Activated T-cell treated with anti-CD3 and anti-CD28 coated beads for 48 hours (primary cell): ENCODE measurements at places on chromosomes 12 and 14.
A peak's percentile ranks its signal among the peaks of the same experiment; 100 is the strongest.

DNA sequence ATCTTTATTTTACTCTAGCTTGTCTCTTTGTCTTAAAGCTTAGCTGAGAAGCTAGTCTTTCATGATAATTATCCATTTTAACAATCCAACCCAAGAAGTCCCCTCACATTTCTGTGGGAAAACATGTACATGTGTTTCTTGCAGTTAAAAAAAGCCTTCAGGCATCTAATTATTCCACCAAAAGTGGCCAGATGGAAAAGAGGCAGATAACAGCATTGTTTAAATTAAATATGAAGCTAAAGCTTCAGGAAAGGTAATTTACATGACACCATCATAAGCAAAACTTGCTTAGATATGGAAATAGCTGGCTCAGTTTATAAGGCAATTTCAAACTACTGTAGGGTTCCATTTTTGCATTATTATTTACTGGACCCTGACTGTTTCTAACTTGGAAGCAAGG, 175.4 kb downstream of the UNC79 start:
- DNase-seq: no peak

- no peak for DNase-seq
Observed at GRCh38 chr12:85089792-85090191, 53.6 kb downstream of the LRRIQ1 start.

DNA sequence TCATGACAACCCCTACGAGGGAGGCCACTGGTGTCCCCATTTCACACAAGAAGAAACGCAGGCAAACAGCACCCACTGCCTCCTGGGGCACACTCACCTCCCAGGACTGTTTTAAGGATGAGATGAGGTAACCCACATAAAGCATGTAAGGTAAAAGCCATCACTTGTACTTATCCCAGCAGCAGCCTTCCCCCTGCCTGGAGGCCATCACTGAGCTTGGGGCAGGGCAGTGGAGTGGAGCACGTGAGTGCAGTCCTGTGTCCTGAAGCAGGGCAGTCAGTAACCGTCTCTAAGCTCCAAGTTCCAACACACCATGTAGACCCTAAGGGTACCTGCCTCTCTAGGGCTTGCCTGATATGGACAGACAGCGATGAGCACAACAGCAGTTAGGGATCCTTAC, 1.7 kb downstream of the POLE start:
- DNase-seq: no peak

- no peak for DNase-seq
Observed at GRCh38 chr14:101494826-101495225, 66.5 kb upstream of the DIO3 start.

DNA sequence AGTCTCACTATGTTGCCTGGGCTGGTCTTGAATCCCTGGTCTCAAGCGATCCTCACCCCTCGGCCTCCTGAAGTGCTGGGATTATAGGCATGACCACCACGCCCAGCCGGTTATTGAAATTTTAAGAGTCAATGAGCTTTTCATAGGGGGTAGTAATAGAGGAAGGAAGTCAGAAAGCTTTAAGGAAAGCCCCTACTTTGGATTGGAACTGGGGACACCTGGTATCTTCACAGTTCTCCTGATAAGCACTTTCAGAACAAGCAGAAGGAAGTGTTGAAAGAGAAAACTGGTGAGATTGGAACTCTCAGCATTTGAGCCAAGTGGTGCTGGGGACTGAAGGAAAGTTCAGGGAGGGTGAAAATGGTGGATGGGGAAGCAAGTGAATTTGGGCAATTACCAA, 5.1 kb downstream of the SLC4A8 start:
- no peak for DNase-seq

DNA sequence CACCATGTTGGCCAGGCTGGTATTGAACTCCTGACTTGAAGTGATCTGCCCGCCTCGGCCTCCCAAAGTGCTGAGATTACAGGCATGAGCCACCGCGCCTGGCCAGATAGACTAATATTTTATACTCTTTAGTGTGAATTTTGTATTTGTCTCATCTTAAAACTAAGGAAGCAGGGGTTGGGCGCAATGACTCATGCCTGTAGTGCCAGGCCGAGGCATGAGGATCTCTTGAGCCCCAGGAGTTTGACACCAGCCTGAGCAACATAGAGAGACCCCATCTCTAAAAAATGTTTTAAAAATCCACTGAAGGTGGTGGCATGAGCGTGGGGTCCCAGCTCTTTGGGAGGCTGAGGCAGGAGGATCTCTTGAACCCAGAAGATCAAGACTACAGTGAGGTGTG, 9.0 kb downstream of the DYNC1H1 start:
- no peak for DNase-seq

DNA sequence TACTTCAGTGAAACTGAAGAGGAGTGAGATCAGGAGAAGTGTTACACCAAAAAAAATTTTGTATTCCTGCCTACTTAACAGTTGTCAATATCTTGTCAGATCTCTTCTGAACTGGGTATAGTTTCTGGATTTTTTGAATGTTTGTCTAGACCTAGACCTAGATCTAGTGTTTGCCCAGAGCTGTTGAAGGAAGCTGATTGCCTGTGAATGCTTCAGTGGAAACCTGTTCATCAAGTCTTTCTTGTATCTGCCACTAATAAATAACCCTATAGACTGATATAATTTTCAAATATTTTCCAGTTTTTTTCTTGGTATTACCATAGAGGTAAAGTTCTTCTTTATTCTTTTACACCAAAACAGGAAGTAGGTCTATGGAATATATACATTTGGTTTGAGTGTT, 781.5 kb upstream of the FBXO33 start:
- DNase-seq: no peak

- no peak for DNase-seq
Observed at GRCh38 chr14:59046746-59047145, 141.7 kb upstream of the DAAM1 start.

GRCh38 chr12:75954041-75954440, 77.5 kb downstream of the PHLDA1 start:
- no peak for DNase-seq

DNA sequence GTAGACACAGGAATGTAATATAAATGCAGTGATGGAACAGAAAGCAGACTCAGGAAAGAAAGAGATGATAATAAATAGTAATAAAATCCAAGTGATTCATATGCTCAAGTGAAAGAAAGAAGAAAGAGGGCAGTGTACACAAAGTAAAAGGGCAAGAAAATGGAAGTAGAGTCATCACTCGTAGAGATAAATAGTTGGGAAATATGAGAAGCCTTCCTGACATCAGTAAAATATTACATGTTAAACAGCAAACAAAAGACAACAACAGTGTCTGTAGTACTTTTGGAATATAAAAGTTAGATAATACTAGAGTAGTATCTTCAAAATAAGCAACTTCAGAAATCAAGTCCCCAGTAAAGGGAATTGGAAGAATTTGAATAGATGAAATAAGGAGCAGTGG, 412.3 kb downstream of the RAD51B start:
- DNase-seq: no peak

GRCh38 chr12:76307083-76307482, 41.1 kb downstream of the BBS10 start:
- no peak for DNase-seq

DNA sequence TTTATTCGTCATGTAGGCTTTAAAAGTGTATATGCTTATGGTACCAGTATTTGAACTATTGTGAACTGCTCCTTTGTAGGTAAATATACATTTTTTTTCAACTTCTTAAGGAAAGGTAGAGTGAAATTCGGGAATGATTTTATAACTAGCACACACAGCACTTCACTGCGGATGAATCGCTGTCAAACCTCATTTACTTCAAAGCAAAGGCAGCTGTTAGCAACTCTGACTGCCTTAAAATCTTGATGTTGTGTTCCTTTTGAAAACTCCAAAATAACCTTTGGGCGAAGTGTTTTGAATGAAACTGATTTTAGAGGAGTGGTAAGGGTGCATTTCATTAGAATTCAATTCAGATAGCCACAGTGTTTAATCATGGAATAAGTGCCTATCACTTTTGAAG, 95.8 kb downstream of the GLT1D1 start:
- no peak for DNase-seq

GRCh38 chr14:90319634-90320541, 11.9 kb downstream of the NRDE2 start:
- DNase-seq: no peak

DNA sequence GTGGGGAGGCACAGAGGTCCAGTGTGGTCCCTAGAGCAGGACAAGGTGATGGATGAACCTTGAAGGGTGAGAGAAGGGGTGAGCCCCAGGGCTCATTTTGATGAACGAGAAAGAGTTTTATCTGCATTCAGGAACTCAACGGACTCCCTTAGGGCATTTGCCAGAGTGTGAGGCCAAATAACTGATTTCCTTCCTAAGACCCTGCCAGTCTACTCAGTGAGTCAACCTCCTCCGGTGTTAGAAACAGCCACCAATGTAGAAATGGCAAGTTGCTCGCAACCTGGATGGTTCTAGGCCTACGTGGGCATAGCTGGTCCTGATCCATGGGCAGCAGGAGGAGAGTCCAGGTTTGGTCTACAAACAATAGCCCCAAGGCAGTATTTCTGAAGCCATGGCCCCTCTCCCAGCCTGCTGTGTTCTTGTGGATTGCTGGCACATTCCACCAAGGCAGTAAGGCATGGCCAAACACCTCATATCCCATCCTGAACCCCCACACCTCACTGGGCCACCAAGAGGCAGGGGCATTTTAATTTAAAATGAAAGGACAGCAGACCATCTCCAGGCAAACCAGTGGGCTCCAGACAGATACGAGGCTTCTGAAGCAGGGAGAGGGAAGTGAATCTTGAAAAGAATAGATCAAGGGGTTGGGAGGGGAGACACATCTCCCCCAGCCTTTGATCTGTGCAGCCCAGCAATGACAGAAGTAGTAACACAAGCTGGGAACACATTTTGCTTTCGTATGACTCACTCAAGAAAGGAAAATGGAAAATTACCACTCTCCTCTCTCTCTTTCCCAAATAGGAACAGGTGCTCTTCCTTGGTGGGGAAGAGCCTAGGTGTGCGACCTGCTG, 25.4 kb upstream of the TESC start:
- no peak for DNase-seq

DNA sequence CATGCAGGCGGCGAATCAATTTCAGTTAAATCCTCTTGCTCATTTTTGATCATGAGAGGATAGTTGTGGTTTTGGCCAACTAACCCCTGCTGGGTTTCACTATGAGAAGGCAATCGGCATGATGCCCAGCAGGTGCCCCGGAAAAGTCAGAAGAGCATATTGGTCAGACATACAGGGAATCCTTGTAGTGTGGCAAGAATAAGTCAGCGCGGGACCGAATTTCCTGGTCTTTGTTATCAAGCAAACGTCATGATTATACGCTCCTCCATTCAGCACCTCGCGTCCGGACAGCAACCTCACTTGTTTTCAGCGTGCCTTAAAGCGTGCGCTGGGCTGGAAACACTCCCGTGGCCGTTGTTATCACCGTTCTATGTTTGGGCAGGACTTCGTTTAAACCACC, 1.8 kb downstream of the TBC1D30 start:
- DNase-seq: peak; percentile 43

DNA sequence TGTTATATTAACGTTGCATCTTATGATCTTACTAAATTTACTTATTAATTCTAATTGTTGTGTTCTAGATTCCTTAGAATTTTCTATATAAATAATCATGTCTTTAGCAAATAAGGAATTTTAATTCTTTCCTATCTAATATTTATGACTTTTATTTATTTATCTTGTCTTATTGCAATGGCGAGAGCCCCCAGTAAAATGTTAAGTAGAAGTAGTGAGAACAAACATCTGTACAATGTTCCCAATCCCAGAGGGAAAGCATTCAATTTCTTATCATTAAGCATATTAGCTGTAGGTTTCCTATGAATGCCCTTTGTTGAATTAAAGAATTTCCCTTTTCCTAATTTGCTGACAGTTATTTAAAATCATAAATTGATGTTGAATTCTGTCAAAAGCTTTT, 203.7 kb upstream of the OTX2 start:
- DNase-seq: no peak

GRCh38 chr12:111260732-111261131, 108.2 kb downstream of the PHETA1 start:
- no peak for DNase-seq

- no peak for DNase-seq
Observed at GRCh38 chr14:90184571-90185266, 71.6 kb upstream of the PSMC1 start.

DNA sequence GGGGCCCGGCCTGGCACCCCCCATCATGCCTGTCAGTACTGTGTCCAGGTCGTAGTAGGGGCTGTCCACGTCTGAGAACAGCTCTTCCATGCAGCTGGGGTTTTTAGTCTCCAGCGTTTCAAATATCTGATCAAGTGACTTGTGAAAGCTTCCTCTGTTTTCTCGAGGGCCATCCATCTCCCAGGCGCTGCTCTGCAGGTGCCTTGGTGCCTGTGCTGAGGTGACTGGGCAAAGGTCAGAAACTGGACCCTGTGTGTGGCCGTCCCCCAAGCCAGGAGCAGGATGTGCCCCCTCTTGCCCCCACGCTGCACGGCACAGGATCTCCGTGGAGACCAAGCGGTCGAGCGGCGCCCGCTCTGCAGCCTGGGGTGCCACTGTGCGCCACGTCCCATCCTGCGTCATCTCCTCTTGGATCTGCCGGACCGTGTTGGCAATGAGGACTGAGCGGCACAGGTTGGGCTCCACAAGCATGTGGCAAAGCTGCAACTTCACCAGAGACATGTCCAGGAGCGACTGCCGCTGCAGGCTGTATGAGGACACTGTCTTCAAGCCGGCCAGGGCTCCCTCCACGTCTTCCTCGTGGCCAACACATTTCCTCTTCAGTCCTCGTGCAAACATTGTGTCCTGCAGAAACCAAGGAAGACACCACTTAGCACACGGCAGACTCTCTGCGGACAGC, 9.4 kb downstream of the CDCA4 start:
- DNase-seq: no peak

DNA sequence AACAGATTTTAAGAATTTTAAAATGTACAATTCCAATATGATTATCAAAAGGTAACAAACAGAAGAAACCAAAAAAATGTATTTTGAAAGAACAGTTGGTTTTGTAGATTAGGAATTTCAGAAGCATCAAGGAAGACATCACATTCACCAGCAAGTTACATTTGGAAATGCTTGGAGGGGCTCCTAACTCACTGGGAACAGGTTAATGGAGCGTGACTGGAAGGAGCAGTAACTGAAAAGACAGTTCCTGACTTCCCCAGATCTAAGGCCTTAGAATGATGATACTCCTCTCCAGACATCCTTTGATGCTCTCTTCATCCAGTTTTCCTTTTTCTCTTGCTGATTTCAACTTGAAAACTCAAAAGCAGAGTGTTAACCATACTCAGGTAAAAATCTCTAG, 220.0 kb upstream of the EGLN3 start:
- DNase-seq: no peak
